Fibroblast of skin of right biceps (primary cell): ENCODE measurements at places on chromosomes 16 and 17.

GRCh38 chr17:17179371-17179827 lies 26.7 kb downstream of the PLD6 start:
- DNase-seq = no peak

DNA sequence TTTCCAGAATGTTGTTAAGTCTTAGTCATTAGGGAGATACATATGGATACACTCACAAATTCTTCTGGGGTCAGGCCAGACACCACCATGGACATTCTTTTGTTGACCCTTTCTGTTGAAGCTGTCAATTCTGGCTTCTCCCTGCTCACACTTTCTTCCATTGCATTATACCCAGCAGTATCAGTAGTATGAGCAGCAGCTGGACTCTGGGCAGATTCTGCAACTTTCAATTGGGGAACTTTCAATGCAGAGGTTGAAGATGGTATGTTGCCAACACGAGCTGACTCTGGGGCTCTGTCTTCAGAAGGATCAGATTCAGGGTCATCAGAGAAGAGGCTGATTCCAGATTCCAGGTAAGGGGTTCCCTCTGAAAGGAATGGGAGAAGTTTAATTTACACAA lies 45.8 kb downstream of the RND2 start:
- DNase-seq = no peak

GRCh38 chr16:10172848-10173655 lies 9.2 kb downstream of the GRIN2A start:
- peak; percentile 94 for DNase-seq

DNA sequence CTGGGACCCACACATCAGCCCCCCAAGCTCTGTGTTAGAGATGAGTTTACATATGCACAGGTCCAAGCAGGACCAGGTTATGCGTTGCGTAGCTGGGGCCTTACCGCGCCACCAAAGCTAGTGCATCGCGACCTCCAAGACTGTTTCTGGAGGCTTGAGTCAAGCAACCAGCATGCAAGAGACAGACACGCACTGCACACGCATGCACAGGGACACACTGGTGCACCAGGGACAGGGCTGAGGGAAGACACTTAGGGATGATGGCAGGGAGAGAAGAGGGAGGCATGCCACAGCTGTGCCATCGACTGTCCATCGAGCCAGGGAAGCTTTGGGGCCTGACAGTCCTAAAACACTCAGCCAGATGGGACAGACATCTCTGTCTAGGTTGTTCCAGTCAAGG lies 72.8 kb downstream of the MYH11 start:
- no peak for DNase-seq

DNA sequence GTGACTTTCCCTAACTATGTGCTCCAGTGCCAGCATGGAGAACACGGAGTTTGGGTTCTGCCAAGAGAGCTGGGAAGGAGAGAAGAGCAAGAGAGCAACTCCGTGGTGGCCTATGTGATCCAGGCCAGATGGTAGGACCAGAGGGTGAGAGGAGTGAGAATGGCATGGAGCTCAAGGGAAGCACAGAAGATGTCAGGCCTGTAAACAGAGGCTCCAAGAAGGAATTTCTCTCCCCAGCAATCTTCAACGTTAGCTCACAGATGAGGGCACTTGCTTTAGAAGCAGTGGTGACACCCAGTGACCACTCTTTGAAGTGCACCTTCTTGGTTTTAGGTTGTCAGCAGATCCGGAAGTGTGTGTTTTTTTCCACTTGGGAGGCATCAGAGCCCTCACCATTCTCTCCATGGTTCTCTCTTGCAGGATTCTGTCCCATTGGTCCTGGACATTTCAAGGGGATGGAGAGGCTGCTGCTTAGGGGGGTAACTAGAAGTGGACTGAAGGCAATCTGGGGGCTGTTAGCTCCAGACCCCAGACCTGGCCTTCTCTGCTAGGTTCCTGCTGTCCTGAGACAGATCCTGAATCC lies 18.1 kb upstream of the TMEM98 start:
- DNase-seq = peak; percentile 76

DNA sequence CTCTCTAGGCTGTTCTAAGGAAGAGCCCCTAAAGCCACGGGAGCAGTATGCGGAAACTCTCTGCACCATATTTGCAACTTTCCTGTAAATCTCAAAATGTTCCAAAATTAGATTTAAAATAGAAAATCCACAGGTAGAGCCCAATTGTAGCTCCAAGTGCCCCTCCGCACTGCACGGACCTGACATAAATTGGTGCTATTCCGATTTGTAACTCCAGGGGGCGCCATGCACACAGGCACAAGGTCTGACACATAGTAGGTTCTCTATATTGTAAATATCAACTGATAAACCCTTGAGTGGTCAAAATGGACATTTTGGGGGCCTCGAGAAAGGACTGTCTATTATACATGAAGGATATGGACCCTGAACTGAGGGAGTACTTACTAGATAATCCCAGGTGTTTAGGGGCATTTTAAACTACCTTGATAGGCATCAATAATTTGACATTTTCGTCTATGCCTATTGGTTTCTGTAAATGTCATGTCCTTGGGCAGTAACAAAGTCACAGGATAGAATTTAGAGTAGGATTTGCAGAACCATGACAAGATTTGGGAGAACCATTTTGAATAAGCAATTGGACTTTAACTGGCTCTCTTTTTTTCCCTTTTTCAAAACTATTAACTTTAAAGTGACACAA lies 36.6 kb upstream of the TMEM132E start:
- peak; percentile 12 for DNase-seq

DNA sequence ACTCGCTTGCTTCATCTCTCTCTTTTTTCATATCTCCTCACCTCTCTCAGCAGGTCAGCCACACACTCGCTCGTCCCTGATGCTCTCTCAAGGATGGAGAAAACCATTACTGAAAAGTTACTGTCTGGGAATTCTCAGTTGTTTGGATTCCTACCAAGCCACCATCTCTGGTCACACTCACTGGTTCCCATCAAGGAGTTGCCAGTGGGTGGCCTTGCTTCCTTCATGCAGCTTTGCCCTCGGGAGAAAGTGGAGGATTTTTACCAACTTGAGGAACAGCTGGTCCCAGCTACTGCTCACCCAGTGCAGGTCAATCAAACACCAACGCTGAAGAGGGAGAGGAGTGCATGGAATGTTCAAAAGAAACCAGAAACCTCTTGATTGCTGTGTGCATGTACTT lies 25.3 kb downstream of the MEOX1 start:
- no peak for DNase-seq

DNA sequence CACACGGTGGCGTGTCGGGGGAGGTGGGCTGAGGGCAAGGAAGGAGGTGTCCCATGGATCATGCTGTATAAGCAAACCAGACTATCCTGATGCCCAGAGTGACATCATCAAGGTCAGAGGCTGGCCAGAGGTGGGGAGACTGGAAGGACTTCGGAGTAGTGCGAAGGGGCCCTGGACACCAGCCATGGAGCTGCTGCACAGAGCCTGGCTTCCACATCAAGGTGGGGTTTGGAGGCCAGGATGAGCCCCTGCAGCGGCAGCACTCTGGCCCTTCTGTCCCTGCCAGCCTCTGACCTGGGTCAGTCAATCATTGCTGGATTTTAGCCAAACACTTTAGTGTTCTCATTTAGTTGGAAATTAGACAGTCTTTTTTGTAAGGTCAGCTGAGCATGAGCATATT lies 34.8 kb downstream of the MED13 start:
- no peak for DNase-seq

- DNase-seq = no peak
Measured at GRCh38 chr16:76959166-76959565, 231.8 kb upstream of the MON1B start.

- DNase-seq = no peak
Measured at GRCh38 chr17:50892101-50892776, 26.1 kb upstream of the TOB1 start.

- no peak for DNase-seq
Measured at GRCh38 chr17:57090560-57091185, 5.6 kb downstream of the AKAP1 start.

- DNase-seq = no peak
Measured at GRCh38 chr16:3400446-3400778, 392 bp downstream of the ZSCAN32 start.
